ENCODE measurements at places on chromosomes 16 and 17.
A peak's percentile ranks its signal among the peaks of the same experiment; 100 is the strongest.

DNA sequence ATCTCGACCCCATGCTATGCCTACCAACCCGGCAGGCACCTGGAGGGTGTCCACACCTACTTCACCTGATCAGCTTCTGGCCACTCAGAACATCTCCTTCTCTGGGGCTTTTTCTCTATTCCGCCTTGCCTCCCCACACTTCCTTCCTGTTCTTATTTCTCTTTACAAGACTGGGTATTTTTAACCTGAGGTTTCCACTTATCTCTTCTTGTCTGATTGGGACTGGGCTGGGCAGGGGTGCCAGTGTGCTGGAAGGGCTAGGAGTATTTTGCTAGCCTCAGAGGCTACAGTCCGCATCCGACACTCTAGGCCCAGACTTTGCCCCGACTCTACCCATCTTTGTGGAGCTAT is 26.2 kb upstream of the ZNF652 start:
- DNase-seq: peak; percentile 71

- DNase-seq: no peak
Observed at GRCh38 chr17:76088868-76089576, 10.0 kb downstream of the ZACN start.

DNA sequence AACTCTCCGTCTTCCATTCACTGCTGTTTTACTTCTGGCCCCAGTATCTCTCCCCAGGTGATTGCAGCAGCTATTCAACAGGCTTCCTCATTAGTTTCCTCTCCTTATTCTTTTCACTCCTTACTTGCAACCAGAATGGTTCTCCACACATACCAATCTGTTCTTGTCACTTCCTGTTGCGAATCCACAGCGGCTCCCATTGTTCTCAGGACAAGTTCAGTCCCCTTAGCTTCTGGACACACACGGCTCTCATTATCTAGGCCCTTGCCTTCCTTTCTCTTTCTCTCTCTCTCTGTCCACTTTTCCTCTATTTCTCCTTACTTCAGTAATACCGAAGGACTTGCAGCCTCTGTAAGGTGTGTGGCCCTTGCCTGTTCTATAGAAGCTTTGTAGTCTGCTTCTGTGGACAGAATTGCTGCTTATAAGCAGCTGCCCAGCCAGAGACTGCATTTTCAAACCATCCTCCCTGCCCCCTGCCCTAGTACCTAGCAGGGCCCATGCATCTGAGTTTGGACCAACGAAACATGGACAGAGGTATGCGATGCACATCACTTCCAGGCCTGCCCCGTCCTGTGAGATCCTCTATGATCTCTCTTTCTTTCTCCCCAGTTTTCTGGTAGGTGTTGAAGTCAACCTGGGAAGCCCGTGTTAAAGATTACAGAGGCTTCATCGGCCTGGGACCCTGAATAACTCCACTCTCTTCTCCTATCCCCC is 45.7 kb downstream of the VAT1L start:
- no peak for DNase-seq

GRCh38 chr16:78896280-78896679 is 704.3 kb downstream of the MAF start:
- no peak for DNase-seq

DNA sequence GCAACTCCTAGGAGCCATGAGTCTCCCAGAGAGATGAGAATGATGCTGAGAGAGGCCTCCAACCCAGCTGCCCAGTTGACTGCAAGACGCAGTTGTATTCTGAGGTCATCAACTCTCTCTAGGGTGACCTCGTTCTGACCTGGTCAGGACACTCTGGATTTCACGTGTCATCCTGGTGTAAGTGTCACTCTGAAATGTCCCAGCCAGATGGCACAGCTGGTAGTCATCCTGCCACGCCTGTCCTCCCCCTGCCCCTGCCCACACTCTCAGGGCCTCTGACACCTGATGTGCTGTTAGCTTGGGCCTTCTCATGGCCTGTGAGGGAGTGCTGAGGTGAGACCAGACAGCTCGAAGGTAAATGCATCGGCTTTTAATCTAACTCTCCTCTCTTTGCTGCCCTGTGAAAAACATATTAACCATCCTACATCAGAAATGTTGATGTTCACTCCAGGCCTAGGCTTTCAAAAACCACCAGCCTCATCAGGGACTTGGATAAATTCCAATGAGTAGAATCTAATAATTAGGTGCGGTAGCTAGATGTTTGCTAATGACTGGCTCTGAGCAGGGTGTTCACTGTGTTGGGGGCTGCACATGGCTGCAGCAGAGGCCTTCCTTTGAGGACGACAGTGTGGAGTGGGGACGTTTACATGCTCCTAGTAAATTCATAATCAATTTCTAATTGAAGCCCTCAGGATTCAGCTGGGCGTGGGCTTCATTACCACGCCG is 13.8 kb downstream of the MLYCD start:
- no peak for DNase-seq

DNA sequence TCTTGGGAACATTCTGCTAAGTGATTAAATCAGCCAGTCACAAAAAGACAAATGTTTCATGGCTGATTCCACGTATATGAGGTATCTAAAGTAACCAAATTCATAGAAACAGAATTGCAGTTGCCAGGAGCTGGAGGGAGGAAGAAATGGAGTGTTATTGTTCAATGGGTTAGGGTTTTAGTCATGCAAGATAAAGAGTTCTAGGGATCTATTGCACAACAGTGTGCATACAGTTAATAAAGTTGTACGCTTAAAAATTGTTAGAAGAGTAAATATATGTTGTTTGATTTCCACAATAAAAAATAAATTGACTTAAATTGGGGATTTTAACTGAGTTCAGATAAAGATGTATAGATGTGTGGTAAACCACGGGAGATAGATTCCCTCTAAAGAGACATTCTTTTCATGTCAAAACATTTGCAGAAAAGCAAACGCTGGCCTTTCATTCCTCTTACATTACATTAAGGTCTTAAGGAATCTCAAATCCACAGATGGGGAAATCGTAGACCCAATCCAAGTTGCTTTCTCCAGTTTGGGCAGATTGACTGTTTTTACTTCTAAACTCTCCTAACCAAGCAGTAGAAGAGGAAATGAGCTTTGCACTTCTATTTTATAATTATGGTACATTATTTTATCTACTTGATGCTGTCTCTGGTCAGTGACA is 4.6 kb downstream of the PRDM7 start:
- no peak for DNase-seq

- peak; percentile 42 for DNase-seq
Observed at GRCh38 chr17:7437950-7438614, 1.2 kb upstream of the FGF11 start.

DNA sequence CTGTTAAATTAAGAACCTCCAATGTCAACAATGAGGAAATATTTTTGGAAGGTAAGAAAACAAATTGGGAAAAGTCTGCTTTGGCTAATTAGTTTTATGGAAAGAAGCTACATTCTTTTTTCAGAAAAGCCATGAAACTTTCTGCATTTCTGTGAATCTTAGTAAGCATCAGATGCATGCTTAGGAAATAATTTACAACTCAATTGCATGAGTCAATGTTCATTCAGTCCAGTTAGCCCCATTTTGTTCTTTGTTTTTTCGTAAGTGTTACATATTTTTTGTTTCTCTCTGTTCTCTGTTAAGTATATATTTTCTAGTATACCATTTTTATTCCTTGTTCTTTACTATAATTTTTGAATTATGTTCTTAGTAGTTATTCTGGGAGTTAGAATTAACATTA is 195.2 kb upstream of the KIF2B start:
- DNase-seq: no peak
